ENCODE measurements at places on chromosomes 16 and 17. TPM values are rescaled to one million over a fixed set of nuclear protein-coding genes. Genes with fewer than 3 reads are reported as not detected.
A peak's percentile ranks its signal among the peaks of the same experiment; 100 is the strongest.

- no peaks in the 10 kb centered on the region for H3K36me3 ChIP-seq
- no peaks in the 10 kb centered on the region for H3K4me1 ChIP-seq
- H3K4me3 ChIP-seq = no peak overlapping the region
- DNase-seq = peak; percentile 24
Observed at GRCh38 chr17:19321481-19322128, 40.9 kb downstream of the B9D1 start.

DNA sequence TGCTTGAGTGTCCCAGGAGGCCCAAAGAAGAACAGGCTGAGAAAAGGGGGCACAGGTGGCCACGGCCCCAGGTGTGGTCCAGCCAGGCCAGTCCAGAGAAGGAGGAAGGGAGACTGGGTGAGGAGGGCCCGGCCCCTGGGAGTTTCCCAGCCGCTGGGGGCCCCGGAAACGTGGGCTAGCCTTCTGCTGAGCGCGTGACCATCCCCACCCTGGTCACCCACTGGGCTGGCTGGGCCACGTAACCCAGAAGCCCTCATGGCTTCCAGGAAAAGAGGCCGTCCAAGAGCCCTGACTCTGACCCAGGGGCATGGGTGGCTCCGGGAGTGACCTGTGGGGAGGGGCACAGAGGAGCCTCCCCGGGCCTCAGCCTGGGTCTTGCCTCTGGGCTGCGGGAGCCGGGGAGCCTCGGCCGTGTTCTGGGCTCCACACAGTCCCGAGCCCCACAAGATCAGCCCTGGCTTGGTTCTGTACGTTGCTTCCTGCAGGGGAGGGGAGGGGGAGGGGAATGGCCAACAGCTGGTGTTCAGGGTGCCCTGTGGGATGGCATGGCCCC is 29.8 kb upstream of the ACSF3 start:
- H3K27me3 ChIP-seq = no peaks in the 10 kb centered on the region
- no peaks in the 10 kb centered on the region for H3K4me1 ChIP-seq
- no peak for DNase-seq

Gene TUBD1
- 9.4 TPM for total RNA-seq

- H3K27ac ChIP-seq = no peak overlapping the region
- no peaks in the 10 kb centered on the region for H3K36me3 ChIP-seq
- no peak for DNase-seq
- peak overlapping the region; percentile 89 for H3K4me3 ChIP-seq
- peaks cover 36% of the 10 kb centered on the region for H3K4me1 ChIP-seq
- no peaks in the 10 kb centered on the region for H3K27me3 ChIP-seq
Observed at GRCh38 chr17:64129515-64129764, 504 bp downstream of the ERN1 start.

- no peak for DNase-seq
- H3K27ac ChIP-seq = no peak overlapping the region
- H3K4me1 ChIP-seq = no peaks in the 10 kb centered on the region
- no peak overlapping the region for H3K4me3 ChIP-seq
- H3K27me3 ChIP-seq = no peaks in the 10 kb centered on the region
Observed at GRCh38 chr17:29412780-29413565, 22.8 kb downstream of the TAOK1 start.

- peaks cover 9% of the 10 kb centered on the region for H3K4me1 ChIP-seq
- H3K27ac ChIP-seq = no peak overlapping the region
- H3K27me3 ChIP-seq = no peaks in the 10 kb centered on the region
- H3K36me3 ChIP-seq = no peaks in the 10 kb centered on the region
Observed at GRCh38 chr16:606656-607307, 16.9 kb downstream of the RAB40C start.

DNA sequence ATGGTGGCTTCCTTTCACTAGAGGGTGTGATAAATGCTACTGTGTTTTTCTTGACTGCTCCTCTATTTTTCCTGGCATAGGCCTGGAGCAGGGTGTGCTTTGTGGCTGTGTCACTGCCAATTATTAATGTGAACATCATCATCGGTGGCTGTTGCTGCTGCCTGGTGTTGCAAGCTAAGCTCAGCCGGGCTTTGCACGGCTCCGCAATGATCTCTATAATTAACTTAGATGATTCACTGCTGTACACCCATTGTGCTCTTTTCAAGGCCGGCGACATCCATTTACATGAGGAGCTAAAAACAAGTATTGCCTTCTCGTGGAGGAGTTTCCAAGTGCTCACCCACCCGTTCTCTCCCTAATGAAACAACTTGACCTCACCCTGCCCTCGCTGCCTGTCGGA is 160.1 kb upstream of the IRX3 start:
- H3K27ac ChIP-seq = no peak overlapping the region
- no peaks in the 10 kb centered on the region for H3K4me1 ChIP-seq
- no peaks in the 10 kb centered on the region for H3K27me3 ChIP-seq
- no peak overlapping the region for H3K4me3 ChIP-seq

Gene GUCY2D
- 0.06 TPM for total RNA-seq

DNA sequence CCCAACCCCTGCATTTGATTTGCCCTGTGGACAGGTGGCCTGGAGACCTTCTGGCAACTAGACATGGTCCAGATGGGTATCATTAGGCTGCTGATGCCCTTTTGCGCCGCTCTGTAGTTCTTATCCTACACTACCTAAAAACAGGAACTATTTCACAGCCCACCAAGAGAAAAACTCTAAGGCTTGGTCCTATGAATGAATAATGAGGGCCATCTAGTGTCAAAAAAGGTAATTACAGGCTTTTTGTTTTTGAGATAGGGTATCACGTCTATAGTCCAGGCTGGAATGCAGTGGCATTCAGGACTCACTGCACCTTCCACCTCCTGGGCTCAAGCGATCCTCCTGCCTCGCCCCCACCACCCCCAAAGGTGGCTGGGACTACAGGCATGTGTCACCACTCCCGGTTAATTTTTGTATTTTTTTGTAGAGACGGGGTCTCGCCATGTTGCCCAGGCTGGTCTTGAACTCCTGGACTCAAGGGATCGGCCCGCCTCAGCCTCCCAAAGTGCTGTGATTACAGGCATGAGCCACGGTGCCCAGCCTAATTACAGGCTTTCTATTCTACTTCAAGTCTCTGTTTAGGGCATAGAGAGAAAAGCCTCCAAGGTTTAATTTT is 20.9 kb downstream of the COIL start:
- H3K4me1 ChIP-seq = no peaks in the 10 kb centered on the region
- H3K4me3 ChIP-seq = no peak overlapping the region
- no peak overlapping the region for H3K27ac ChIP-seq
- peaks cover 52% of the 10 kb centered on the region for H3K36me3 ChIP-seq

DNA sequence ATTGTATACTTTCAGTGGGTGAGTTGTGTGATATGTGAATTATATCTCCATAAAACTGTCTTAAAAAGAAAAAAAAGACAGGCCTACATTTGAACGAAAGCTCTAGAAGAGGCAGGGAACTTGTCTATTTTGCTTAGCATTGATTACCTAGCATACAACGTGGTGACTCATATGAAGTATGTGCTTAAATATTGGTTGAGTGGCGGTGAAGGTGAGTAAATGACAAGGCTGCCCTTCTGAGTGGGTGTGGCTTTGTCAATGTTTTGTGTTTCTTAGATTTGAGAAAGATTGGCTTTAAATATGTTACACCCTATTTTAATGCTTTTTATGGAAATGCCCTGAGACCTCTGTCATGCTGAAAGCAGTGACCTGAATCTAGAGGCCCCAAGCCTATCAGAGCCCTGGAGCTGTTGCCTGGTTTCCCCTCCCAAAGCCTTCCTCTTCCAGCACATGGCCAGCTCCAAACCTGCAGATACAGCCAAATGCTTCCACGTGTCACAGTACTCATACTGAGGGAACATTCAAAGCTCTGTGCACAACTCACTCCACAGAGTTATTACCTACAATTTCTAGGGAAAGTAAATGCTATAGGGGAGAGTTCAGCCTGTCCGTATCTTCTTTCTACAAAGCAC is 260.0 kb downstream of the PHKB start:
- no peak overlapping the region for H3K27ac ChIP-seq
- no peaks in the 10 kb centered on the region for H3K36me3 ChIP-seq
- no peaks in the 10 kb centered on the region for H3K27me3 ChIP-seq
- DNase-seq = no peak
- H3K4me3 ChIP-seq = no peak overlapping the region
- no peaks in the 10 kb centered on the region for H3K4me1 ChIP-seq

GRCh38 chr17:62902531-62903220 is 63.4 kb upstream of the TANC2 start:
- H3K4me3 ChIP-seq = no peak overlapping the region
- H3K27me3 ChIP-seq = peaks cover 7% of the 10 kb centered on the region
- no peaks in the 10 kb centered on the region for H3K36me3 ChIP-seq
